ENCODE measurements at places on chromosomes 2 and 18. TPM values are rescaled to one million over a fixed set of nuclear protein-coding genes. Genes with fewer than 3 reads are reported as not detected.

The SEMA4C gene
- 19.8 TPM for total RNA-seq

The SLC9A4 gene
- not detected for total RNA-seq

The PLB1 gene
- total RNA-seq: 1.8 TPM

The SFTPB gene
- not detected for total RNA-seq

The AMER3 gene
- total RNA-seq: not detected

- no peaks in the 10 kb centered on the region for H3K36me3 ChIP-seq
- H3K27ac ChIP-seq: no peak overlapping the region
- no peak overlapping the region for H3K4me3 ChIP-seq
- peaks cover 60% of the 10 kb centered on the region for H3K27me3 ChIP-seq
- no peaks in the 10 kb centered on the region for H3K4me1 ChIP-seq
These were observed 12.3 kb downstream of the PAX8 start for GRCh38 chr2:113266431-113266830.

The LTBP1 gene
- total RNA-seq: 190 TPM

DNA sequence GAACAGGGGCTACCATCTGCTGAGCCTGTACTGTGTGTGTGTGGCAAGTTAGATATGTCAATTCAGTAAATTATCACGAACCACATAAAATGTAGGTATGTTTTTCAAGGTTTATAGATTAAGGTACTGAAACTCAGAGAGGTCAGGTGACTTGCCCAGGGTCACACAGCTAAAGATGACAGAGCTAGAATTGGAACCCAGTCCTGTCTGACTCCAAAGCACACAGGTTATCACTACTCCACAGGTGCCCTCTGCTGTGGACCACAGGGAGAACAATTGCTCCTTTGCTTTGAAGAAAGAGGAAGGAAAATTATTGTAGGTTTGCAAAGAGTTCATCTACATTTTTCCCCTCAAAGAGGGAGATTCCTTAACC is 229.7 kb upstream of the AGAP1 start:
- DNase-seq: no peak
- peak overlapping the region; percentile 32 for H3K4me3 ChIP-seq
- H3K36me3 ChIP-seq: no peaks in the 10 kb centered on the region

DNA sequence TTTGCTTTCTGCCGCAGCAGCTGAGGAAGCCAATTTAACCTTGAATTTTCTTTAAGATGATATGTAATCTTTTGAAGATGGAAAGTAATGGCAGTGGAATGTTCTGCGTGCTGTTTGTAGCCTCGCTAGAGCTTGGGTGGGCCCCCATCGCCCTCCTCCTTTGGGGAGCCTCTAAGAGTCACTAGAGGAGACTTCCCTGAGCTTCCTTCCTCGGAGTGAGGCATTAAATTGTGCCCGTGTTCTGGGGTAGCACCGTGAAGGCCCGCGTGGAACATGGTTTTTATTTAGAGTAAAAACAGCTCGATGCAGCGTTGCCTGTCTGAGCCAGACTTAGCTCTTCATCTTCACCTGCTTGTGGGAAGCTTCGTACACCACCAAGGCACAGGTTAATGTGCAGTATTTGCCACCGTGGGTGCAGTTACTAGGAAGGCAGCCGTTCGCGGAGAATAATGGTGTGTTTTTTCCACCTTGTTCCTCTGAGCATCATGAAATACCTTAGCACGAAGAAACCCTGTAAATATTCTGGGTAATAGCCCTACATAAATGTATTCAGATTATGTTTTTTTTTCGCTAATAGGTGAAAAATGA is 38.5 kb downstream of the NCK2 start:
- no peak for DNase-seq
- peak overlapping the region; percentile 9 for H3K27ac ChIP-seq
- no peaks in the 10 kb centered on the region for H3K36me3 ChIP-seq
- H3K4me1 ChIP-seq: peaks cover 30% of the 10 kb centered on the region

The ACADL gene
- 0.51 TPM for total RNA-seq

The RUFY4 gene
- total RNA-seq: not detected

- H3K4me3 ChIP-seq: no peak overlapping the region
- H3K4me1 ChIP-seq: peaks cover 11% of the 10 kb centered on the region
- no peak for DNase-seq
- no peaks in the 10 kb centered on the region for H3K27me3 ChIP-seq
- no peak overlapping the region for H3K27ac ChIP-seq
These were observed 2.2 kb upstream of the GYPC start for GRCh38 chr2:126653761-126654160.

DNA sequence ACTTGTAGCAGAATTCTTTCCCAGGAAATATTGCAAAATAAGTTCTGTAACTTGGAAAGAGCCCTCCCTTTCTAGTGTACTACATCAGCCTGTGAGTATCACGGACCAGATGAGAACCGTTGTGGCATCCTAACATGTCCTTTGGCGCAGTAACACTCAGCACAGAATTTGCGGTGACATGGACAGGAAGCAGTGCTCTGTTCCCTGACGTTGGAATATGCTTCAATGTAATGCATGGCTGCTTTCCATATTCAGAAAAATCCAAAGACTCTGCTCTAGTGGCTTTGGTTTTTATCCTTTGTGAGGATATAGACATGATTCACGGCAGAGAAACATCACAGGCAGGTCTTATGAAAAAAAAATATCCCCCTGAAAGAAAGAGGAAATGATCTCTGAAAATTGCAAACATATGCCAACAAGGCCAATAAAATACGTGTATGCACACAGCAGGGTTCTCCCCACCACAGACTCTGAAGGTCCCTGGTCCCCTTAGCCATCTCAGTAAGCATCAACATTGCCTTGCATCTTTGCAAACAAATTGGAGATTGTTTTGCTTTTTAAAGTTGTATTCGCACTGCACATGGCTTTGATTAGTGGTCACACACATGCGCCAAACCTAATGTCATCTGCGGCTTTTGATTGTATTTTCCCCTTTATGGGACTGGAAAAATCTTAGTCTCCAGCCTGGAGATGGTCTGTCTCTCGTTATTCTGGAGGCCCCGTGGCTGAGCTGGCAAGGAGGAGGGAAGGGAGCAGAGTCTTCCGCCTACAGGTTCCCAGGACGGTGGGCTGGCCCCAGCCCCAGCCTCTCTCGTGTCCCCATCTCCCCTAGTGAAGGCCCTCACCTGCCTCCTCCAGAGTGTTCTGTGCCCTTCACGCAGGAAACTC is 122.9 kb downstream of the COPS8 start:
- H3K4me1 ChIP-seq: peaks cover 30% of the 10 kb centered on the region
- no peaks in the 10 kb centered on the region for H3K27me3 ChIP-seq
- peak; percentile 74 for DNase-seq
- H3K27ac ChIP-seq: peak overlapping the region; percentile 66
- H3K36me3 ChIP-seq: no peaks in the 10 kb centered on the region

DNA sequence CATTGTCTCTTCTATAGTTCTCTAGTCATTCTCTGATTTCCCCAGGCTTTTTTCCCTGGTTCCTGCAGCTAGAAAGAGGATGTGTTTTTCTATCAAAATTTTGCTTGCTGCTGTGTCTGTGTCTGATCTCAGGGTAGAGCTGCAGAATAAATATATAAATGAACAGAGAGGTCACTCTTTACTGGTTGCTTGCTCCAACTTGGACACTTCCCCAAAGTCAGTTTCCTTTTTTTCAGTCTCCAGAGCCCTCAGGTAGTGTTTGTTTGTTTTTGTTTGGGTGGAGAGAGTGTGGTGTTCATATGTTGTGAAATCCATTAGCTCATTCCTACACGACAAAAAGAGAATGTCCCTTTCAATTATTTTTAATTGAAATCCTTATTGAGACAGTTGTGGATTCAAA is 85.8 kb downstream of the CERS6 start:
- H3K27me3 ChIP-seq: no peaks in the 10 kb centered on the region
- H3K4me3 ChIP-seq: no peak overlapping the region
- no peak overlapping the region for H3K27ac ChIP-seq
- DNase-seq: no peak
- H3K36me3 ChIP-seq: no peaks in the 10 kb centered on the region

- no peak for DNase-seq
- no peaks in the 10 kb centered on the region for H3K27me3 ChIP-seq
- no peak overlapping the region for H3K27ac ChIP-seq
- no peak overlapping the region for H3K4me3 ChIP-seq
- H3K4me1 ChIP-seq: peaks cover 2% of the 10 kb centered on the region
- peaks cover 2% of the 10 kb centered on the region for H3K36me3 ChIP-seq
These were observed 19.4 kb downstream of the THAP4 start for GRCh38 chr2:241617431-241618154.

GRCh38 chr2:29910465-29910864 is 10.9 kb downstream of the ALK start:
- H3K4me3 ChIP-seq: no peak overlapping the region
- H3K36me3 ChIP-seq: no peaks in the 10 kb centered on the region
- H3K4me1 ChIP-seq: no peaks in the 10 kb centered on the region
- no peak overlapping the region for H3K27ac ChIP-seq

GRCh38 chr18:10736984-10737383 is 211.2 kb downstream of the NAPG start:
- no peaks in the 10 kb centered on the region for H3K27me3 ChIP-seq
- no peak for DNase-seq
- H3K36me3 ChIP-seq: no peaks in the 10 kb centered on the region
- H3K27ac ChIP-seq: no peak overlapping the region

The NR4A2 gene
- 0.17 TPM for total RNA-seq

- no peaks in the 10 kb centered on the region for H3K27me3 ChIP-seq
- H3K27ac ChIP-seq: no peak overlapping the region
- peak overlapping the region; percentile 78 for H3K4me3 ChIP-seq
- DNase-seq: peak; percentile 38
- no peaks in the 10 kb centered on the region for H3K4me1 ChIP-seq
These were observed 675 bp downstream of the FZD5 start for GRCh38 chr2:207768866-207769596.

- no peak overlapping the region for H3K4me3 ChIP-seq
- no peak for DNase-seq
- no peak overlapping the region for H3K27ac ChIP-seq
- H3K27me3 ChIP-seq: no peaks in the 10 kb centered on the region
These were observed 1239.1 kb downstream of the LRP1B start for GRCh38 chr2:140891614-140892212.

GRCh38 chr2:71857636-71858035 is 290.0 kb downstream of the CYP26B1 start:
- H3K27me3 ChIP-seq: peaks cover 17% of the 10 kb centered on the region
- H3K4me1 ChIP-seq: no peaks in the 10 kb centered on the region
- no peak overlapping the region for H3K4me3 ChIP-seq
- no peaks in the 10 kb centered on the region for H3K36me3 ChIP-seq
- no peak overlapping the region for H3K27ac ChIP-seq
- DNase-seq: no peak

DNA sequence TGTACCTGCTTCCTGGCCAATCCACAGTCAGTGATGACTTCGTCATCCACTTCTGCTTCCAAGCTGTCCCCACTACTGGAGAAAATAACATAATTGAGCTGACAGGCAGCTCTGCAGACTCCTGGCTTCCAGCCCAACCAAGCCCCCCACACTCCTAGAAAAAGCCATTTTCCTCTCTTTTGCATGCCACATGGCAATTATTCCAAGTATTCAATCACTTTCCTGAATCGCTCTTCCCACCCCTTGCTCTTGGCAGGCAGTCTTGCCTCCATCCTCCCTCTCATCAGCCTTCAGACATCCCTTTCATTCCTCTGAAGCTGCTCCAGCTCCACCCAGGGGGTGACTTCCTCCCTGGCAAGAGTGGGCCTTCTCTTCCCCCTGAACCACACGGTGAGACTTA is 14.3 kb upstream of the ST8SIA5 start:
- no peak overlapping the region for H3K4me3 ChIP-seq
- no peak overlapping the region for H3K27ac ChIP-seq
- no peaks in the 10 kb centered on the region for H3K36me3 ChIP-seq
- no peaks in the 10 kb centered on the region for H3K27me3 ChIP-seq

DNA sequence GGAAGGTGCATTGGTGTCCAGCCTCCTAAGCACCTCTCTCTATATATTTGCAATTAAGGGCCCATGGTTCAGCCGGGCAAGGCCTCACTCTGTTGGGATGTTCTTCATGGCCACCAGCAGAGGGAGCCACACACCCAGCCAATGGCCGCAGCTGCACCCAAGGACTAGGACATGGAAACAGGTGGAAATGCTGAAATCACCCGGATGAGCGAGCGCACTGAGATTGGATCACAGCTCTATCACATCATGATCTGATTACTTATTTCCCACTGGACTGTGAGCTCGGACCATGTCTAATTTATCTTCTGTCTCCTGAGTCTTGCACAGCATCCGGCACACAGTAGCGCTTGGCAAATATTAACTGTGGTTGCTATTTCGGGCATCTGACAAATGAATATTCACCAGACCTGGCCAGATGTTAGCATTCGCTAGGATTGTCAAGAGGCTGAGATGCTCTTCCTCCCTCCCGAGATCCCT is 31.2 kb downstream of the KIF3C start:
- H3K4me3 ChIP-seq: no peak overlapping the region
- no peak overlapping the region for H3K27ac ChIP-seq
- DNase-seq: peak; percentile 84
- no peaks in the 10 kb centered on the region for H3K36me3 ChIP-seq

- no peaks in the 10 kb centered on the region for H3K27me3 ChIP-seq
- no peak overlapping the region for H3K4me3 ChIP-seq
- DNase-seq: peak; percentile 63
- no peak overlapping the region for H3K27ac ChIP-seq
These were observed 42.5 kb downstream of the CPO start for GRCh38 chr2:206981739-206982340.

GRCh38 chr2:175205523-175205922 is 24.0 kb upstream of the ATP5MC3 start:
- no peak overlapping the region for H3K4me3 ChIP-seq
- no peak overlapping the region for H3K27ac ChIP-seq
- no peaks in the 10 kb centered on the region for H3K27me3 ChIP-seq
- peak; percentile 78 for DNase-seq
- no peaks in the 10 kb centered on the region for H3K36me3 ChIP-seq

GRCh38 chr2:85722519-85722918 is 28.4 kb downstream of the GNLY start:
- H3K27me3 ChIP-seq: no peaks in the 10 kb centered on the region
- no peak overlapping the region for H3K27ac ChIP-seq
- no peaks in the 10 kb centered on the region for H3K4me1 ChIP-seq
- H3K4me3 ChIP-seq: no peak overlapping the region

The FEV gene
- total RNA-seq: not detected

The BOLL gene
- not detected for total RNA-seq

All from fibroblast of lung (primary cell).